Muscle of arm (tissue), 14 donors: ENCODE measurements at places on chromosomes 2 and 18. TPM values are rescaled to one million over a fixed set of nuclear protein-coding genes. Genes with fewer than 3 reads are reported as not detected.

Gene KCNG2
- 0.31 TPM for polyA plus RNA-seq

- no peak for DNase-seq
Observed at GRCh38 chr2:8197101-8197500, 484.8 kb upstream of the ID2 start.

GRCh38 chr2:59874971-59875755 is 678.3 kb downstream of the BCL11A start:
- DNase-seq: no peak

DNA sequence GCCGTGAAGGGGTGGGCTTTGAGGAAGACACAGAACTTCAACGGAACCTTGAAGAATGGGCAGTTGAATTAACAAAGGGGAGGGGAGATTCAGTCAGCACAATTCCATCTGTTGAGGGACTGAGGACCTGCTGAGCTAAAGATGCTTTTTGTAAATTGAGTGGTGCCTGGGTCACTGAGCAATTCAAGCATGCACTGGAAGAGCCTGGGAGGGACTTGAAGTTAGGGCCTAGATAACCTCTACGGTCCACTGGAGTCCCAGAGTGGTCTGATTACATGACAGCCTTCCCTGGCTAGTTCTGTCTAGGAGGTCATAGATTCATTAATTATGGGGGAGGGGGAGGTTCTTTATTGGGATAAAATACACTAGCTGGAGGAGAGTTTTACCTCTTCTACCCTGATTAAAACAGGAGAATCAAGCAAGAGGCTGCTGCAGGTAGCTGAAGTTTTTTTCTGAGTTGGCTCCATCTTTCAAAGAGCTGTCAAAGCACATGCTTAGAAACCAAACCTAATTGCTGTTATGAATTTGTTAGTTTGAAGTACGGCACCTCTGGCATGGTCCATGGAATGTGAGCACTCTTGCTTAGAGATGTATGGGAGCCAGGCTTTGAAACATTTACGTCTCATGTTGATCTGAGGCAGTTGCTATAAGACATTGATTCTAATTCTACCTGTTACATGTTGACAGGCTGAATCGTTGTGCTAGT is 290.2 kb downstream of the PRKCE start:
- DNase-seq: no peak

DNA sequence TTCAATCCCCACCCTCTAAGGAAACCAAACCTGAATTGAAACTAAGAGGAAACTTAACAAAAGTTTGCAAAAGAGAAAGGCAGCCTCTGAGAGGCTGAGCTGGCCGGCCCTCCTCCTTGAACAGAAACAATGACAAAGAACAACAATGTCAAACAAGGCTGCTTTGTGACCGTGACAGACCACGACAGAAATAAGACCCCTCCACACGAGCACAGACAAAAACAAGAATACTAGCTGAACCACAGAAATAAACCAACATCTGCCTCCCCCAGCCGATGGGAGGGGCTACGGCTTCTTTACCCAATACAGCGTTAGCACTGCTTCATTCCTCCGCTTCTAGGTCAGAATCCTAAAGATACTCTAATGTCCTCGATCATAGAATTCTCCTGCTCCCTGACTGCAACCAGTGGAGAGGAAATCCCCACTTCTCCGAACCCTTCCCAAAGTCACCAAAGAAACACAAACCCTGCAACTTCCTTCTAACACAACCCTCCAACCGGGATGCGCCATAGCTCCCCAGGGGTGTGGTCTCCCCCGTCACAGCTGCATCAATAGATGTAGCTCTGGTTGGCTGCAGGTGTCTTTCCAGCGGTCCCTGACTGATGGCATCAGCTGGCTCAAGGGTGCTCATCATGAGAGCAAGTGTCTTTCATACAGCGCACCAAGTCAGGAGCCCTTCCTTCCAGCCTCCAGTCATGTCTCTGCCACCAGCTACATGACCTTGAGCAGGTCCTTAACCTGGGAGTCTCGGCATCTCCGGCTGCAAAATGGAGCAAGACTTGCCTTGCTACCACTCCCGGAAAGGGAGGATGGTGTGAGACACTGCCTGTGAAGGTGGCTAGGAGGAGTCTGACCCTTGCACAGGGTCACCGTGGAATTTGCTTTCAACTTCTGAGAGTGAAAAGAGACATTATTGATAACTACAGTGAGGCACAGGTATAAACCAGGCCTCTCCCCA is 198.6 kb downstream of the HAUS1 start:
- no peak for DNase-seq

- DNase-seq: peak; percentile 81
Observed at GRCh38 chr2:71545572-71546274, 92.4 kb downstream of the DYSF start.

Gene REG3A
- not detected for polyA plus RNA-seq

Gene ARHGEF4
- 8.3 TPM for polyA plus RNA-seq

GRCh38 chr2:150081775-150082481 is 405.5 kb downstream of the RND3 start:
- peak; percentile 82 for DNase-seq

- no peak for DNase-seq
Observed at GRCh38 chr2:134348239-134348638, 94.4 kb downstream of the MGAT5 start.

DNA sequence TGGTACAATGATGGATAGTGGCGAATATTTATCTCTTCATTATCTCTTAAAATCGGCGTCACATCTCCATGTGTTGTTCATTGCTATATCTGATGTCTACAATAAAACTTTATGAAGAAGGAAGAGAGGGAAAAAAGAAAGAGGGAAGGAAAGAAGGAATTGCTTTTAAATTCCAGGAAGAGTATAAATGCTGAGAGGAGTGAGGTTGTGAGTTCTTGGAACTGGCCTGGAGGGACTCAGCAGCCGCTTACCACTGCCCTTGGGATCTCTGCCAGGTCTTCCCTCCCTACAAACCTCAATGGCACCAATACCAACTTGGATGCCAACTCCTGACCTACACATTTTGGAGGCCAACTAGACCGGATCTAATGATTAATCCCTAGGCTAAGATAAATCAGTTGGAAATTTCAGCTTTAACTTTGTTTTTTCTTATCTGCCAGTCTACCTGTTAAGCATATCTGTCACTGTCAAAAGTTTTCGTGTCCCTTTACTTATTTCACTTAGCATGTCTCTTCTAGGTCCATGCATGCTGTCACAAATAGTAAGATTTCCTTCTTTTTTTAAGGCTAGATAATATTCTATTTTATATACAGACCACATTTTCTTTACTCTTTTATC is 9.8 kb downstream of the SCN9A start:
- DNase-seq: no peak

DNA sequence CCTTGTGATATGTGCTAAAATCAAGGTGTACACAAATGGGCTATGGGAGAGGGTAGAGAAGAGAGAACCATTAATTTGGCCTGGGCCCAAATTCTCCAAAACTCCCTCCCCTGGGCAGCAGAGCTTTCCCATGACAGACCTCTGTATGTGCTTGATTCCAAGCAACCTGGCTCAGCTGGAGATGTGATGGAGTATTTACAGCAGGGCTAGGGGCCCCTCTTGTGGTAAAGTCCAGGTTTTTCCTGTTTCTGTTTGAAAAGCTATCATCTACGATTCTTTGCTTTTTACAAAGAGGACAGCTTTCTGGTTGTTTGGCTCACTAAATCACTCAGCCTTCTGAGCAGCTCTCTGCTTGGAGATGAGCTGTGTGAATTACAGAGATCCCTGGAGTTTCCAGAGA is 40.3 kb downstream of the KCNS3 start:
- DNase-seq: no peak

GRCh38 chr2:98870516-98871158 is 65.4 kb downstream of the CRACDL start:
- no peak for DNase-seq

DNA sequence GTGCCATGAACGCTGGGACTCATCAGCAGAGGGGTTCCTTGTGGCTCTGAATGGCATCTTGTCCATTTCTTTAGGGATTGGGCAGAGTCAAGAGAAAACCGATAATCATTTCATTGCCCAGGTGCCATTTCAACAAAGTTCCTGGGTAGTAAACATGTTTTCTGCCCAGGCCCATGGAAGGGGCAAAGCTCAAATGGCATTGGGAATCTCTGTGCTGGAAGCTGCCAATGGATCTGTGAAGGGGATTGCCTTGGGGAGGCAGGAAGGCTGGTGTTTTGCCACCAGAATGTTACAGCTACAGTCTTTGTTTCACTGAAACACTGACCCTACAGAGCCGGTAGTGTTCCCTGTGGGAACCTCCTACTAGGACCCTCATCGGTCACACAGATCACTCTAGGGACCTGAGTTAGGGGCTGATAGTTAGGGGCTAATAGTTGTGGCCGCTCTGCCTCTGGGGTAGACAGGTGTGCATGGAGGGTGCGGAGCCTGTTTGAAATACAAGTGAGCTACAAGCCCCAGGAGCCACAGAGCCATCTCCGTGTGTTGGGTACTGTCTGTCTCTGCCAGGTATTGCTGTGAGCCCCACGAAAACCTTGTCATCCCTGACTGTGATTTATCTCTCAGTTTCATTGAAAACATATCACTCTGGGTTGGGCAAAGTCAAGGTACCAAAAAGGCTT is 224.4 kb upstream of the COPS8 start:
- DNase-seq: no peak

DNA sequence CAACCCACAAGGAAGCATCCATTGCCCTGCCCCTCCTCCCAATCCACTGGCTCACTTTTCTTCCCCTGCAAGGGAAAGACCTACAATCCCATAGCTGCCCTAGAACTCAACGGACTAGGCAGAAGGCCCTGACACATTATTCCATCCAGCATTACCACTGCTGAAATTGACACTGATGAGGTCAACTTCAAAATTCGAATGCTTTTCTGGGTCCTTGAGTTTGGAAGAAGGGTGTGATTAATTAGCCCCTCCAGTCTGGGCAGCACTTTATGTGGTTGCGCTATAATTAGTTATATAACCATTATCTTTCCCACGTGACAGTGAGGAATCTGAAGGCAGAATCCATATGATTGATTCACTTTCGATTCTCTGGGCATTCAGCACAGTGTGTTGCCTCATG is 55.7 kb downstream of the EVA1A start:
- no peak for DNase-seq

Gene RUFY4
- polyA plus RNA-seq: not detected

Gene RAMP1
- 38.8 TPM for polyA plus RNA-seq

DNA sequence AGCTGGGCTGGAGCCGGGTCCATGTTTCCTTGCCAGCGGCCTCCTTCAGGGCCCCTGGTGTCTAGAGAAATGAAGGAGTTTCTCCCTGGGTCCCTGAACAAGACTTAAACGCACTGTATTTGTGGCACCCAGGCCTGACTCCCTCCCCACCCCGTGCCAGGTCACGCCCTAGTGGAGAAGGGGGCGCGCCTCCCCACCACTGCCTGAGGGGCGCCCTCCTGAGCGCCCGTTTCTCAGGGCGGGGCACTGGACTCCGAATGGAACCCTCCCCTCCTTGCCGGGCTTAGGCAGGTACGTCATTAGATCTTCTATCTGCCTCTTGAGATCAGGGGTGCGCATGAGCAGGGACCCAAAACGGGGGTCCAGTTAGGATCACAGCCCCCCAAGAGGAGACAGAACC is 16.3 kb downstream of the ODC1 start:
- no peak for DNase-seq

- DNase-seq: no peak
Observed at GRCh38 chr2:19474128-19474527, 115.7 kb upstream of the OSR1 start.

DNA sequence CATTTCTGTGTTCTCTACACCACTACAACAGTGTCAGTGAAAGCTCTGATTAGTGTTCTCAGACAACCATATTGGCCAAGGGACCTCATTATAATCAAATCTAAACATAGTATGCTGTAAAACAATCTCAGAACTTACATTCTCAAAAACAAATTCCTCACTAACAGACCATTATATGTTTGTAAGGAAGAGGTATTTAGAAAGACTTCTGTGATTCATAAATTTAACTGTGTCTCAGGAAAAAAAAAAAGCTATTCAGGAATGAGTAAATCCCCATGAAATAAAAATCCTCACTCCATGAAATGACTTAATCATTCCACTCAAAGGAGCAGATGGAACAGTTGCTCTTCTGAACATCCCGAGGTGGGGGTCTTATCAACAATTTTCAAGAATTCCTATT is 413.0 kb downstream of the CDH2 start:
- no peak for DNase-seq
